ENCODE measurements at places on chromosomes 12 and 14.

DNA sequence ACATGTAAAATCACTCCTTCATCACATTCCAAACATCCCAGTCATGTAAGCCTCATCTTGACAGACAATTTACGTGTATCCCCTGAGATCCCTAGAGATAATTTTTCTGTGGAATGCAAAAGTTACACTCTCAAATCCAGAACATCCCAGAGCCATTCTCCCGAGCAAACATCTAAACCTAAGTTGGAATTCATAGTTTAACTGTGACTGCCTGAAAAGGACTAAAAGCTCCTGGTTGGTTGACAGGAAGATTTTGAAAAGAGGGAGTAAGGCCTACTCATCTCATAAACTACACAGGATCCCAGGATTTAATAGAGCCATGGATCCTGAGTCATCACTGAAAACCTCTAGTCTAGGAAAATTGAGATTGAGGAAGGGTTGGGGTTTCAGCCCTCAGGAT, 123.6 kb downstream of the SCN8A start:
- DNase-seq = no peak

GRCh38 chr14:101022916-101023435, 119.5 kb upstream of the RTL1 start:
- no peak for DNase-seq

DNA sequence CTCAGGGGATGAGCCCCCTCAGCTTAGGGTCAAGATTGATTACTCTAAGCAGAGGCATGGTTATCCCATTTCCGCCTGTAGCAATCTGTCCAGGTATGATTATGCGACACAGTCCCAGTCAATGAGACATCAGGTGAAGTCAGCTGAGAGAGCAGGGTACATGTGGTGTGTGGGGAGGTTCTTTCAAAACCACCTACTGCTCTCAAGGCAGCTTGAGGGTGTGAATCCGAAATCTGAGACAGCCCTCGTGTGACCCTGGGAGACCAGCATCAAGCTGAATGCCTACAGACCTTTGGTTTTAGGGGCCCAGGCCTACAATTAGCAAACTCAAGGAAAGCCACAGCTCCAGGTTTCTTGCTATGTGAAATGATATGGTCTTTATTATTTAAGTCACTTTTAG, 275.7 kb downstream of the ITPR2 start:
- DNase-seq = no peak

DNA sequence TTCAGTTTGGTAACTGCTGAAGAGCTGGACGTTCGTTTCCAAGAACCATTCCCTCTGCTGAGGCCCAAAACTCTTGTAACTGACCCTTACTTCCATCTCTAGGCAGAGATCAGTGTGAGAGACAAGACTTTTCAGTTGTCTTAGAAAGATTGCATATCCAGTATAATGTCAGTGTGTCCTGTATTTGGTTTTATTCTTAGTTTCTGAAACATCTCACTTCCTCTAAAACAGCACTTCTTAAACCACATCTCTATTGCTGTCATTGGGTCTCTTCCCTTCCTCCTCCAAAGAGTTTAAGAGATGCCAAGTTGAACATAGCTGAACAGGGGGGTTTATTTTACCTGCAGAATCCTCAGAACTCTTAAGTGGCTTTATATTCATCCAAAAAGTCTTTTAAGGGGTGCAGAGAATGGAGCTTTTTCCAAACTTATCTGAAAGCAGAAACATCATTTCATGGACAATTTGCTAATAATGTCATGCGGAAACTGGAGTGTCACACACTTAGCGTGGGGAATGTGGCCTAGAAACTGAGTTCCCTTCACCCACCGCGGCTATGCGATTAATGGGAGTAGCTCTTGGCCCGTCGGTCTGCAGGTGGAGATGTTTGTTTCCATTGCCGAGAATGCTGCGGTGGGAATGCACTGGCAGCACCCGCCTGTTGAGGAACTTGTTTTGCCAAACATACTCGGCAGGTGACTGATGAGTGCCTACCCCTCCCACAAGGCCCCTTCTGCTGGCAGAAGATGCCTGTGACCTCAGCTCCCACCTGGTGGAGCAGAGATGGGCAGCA, 148.2 kb downstream of the ADGRD1 start:
- no peak for DNase-seq

DNA sequence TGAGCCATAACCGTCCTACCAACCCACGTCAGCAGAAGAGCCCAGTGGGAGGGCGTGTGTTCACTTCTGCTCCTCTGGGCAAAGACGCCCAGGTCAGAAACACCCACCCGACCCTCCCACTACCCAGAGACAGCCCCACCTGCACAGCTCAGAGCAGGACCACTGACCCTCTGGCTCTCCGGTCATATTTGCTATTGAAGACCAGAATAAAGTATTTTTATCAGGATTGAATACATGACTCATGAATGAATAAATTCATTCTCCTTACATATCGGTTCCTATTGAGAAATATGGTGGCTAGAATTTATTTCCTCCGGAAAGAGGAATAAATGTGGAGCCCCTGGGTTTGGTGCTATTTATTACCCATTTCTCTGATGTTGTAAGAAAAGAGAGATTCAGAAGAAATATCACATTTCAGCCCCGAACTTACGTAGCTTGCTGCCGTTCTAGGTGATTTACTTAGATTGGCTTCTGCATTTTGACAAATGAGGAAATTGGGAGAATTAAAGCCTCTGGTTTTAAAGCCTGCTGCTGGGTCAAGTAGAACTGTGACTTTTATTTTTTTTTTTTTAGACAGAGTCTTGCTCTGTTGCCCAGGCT, 36.4 kb upstream of the P2RX7 start:
- DNase-seq = no peak

- no peak for DNase-seq
Observed at GRCh38 chr12:43370263-43370662, 181.7 kb downstream of the ADAMTS20 start.

GRCh38 chr12:94127239-94128131, 20.9 kb upstream of the PLXNC1 start:
- no peak for DNase-seq

DNA sequence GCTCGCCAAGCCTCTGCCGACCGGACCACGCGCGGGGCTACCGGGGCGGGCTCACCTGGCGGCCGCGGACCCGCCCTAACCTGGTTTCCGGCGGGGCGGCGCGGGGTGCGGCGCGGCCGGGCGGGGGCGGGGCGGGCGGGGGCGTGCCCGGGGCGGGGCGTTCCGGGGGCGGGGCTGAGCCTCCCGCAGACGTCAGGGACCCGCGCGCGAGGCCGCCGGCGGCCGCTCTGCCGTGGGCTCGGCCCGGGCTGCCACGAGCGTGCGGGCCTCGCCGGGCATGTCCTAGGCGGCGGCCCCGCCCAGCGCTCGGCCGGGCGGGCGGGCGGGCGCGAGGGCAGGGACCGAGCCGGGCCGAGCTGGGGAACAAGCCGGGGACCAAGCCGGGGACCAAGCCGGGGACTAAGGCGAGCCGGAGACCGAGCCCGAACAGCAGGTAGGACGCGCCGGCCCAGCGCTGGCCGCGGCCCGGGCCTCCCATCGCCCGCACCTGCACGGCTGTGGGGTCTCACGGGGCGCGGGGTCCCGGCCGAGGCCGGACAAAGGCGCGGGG, at the start of gene CEP170B:
CEP170B (plus strand) TSS at position 188 of the 550 bp plus-strand sequence. CDS start 3,183 bp downstream, outside the sequence.
- DNase-seq = peak; percentile 38

DNA sequence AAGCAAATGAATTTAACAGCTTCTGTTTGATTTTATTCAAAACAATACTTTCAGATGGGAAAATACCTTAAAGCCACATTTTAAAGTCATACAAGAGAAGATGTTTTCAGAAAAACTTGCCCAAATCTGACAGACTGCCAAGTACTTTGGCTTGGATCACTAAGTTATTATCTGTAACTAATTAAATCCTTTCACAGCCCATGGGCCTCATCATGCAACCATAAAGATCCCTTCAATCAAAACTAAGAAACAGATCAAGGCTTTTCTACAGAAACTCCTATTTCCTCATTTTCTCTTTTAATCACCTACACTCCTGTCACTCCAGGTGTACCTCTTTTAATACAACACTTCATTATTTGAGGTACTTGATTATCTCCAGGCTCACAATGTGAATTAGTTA, 28.1 kb downstream of the BLTP3B start:
- DNase-seq = no peak

DNA sequence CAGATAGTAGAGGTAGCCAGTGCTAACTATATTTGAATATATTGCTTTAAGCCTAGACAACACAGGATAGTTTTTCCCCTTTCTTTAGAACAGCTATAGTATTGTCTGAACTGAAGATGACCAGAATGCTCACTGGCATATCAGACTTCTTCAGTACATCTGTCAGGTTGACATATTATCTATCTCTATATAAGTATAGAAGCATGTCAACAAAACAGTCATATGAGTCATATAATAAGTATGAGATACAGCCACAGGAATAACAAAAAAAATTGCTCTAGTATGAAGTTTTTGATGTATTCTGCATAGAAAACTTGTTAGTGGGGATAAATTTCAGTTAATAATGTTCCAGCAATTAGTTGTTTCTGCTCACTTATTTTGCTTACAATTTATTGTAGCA, 767.7 kb downstream of the LRFN5 start:
- DNase-seq = no peak

DNA sequence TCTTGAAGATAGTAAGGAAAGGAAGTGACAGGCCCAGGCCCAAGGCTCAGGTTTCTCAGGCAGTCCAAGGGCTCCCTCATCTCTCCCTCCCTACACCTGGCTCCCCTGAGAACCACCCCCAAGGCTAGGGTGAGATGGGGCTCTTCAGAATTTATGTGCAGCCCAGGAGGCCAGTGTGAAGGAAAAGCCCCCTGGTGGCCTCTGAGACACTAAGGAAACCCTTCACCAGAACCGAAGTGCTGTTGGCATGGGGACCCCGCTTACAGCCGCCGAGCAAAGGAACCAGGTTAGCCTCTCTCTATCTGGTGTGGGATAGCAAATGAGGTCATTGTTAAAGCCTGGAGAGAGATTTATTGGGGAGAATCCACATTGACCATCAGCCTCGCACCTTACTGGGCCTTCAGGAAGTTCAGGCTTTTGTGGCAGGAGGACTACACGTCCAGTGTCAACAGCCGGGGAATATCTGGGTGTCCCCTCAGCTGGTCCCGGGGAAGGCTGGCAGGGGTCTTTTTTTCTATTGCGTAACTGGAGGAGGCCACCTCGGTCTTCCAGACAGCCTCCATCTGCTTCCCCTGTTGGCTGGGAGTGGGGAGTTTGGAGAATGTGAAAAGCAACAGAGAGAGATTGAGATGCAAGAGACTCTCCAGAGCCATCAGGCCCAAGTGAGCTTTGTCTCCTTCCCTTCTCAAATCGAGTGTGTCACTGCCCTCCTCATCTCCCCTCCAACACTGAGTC, 18.1 kb downstream of the FAM186B start:
- DNase-seq = no peak

- peak; percentile 43 for DNase-seq
Observed at GRCh38 chr12:122421187-122421820, 1.2 kb downstream of the CLIP1 start.

DNA sequence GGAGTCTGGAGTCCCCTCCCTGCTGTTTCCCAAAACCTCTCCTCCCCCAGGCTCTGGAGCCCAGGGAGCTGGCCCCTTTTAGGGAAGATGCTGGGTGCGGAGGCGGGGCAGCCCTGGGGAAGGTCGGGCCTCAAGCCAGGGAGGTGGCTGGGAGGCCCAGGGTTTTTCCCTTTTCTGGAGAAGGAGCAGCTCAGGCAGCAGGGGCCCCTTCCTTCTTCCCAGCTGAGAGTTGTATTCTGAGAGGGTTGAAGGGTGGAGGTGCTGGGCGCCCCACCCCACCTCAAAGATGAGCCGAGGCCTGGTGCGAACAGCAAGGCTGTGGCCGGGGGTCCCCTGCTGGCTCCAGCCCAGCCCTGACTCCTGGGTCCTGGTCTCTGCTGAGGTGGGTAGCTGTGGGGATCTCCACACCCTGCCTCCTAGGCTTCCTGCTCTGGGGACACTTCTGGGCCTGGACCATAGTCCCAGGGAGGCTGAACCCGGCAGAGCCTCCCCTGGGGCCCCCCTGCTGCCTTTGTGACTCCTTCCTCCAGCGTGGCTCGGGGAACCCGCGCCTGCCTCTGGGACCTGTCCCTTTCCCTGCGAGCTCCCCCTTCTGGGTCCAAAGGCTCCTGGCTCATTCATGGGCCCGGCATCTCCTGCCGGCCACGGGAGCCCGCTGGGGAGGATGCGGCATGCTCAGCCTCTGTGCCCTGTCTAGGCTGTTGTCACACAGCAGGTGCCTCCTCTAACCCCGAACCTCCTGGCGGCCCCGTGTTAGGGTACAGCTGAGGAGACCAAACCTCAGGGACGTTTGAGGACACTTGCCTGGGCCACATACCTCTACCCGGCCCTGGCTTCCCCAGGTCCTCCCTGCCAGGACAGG, 4.4 kb downstream of the TRMT61A start:
- no peak for DNase-seq

- no peak for DNase-seq
Observed at GRCh38 chr14:59816941-59817340, 53.6 kb downstream of the RTN1 start.

DNA sequence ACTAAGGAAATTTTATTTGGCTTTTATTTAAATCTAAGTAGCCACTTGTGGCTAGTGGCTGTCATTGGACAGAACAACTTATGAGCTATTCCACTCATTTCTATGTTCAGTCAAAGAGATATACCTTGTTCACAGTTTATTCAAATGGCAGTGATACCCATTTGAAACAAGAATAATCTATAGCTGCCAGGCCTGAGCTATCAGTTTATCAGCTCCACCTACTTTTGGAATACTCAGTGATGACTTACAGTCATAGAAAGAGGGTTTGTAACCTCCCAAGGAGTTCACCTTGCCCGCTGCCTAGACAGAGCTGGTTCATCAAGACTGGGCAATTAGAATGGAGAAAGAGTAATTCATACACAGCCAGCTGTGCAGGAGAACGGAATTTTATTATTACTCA, 4.5 kb upstream of the ABHD4 start:
- DNase-seq = no peak

DNA sequence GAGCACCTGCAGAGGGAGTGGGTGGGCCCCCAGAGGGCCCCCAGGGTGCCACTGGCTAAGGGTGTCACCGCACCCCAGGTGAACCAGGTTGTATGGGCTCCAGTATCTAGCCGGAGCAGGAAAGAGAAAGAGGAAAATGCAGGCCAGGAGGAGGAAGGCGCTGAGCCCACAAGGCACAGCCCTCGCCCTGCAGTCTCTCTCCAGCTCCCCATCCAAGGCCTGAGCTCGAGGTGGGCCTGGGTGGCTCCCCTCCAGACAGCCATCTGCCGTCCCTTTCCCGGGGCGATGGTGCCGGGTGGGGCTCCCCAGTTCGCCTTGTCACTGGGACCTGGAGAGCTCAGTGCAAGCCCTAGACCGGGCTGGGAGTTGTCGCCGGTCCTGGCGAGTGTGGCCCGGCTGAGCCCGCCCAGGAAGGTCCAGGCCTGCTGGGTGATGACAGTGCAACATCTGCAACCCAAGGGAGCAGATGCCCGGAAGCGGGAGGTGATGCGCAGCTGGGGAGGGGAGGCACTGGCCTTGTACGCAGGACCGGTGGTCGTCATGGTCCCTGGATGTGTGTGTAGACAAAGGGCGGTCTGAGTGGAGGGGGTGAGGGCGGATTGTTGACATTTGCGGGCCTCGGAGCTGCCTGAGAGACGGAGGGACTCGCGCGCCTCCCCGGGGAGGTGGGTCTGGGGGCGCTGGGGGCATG, 716 bp downstream of the TMEM179 start:
- DNase-seq = no peak

DNA sequence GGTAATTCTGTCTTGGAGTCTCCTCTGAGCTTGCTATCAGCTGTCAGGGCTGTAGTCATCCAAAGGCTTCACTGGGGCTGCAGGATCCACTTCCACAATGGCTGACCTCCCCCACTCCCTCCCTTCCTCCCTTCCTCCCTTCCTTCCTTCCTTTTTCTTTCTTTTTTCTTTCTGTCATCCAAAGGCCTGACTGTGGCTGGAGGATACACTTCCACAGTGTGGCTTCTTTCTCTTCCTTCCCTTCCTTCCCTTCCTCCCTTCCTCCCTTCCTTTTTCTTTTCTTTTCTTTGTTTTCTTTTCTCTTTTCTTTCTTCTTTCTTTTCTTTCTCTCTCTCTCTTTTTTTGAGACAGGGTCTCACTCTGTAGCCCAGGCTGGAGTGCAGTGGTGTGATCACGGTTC, 30.6 kb downstream of the ARF6 start:
- no peak for DNase-seq

Measured in T-helper 2 cell (primary cell).